ENCODE measurements at places on chromosomes 6 and 20.

DNA sequence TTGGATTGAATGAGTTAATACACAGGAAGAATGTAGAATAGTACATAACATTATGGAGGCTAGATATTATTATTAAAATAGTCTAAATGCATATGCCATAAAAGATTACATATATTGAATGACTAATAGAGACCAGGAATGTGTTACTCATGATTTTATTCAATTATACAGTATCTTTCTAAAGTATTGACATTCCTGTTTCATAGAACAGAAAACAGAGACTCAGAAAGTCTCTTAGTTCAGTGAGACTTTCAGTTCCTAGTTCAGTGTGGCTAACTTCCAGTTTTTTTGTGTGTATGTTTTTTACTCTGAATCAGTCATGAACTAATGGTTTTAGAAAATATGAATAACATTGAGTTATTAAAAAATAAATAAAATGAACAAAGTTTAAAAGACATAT, 34.6 kb upstream of the TMEM244 start:
- DNase-seq = no peak

DNA sequence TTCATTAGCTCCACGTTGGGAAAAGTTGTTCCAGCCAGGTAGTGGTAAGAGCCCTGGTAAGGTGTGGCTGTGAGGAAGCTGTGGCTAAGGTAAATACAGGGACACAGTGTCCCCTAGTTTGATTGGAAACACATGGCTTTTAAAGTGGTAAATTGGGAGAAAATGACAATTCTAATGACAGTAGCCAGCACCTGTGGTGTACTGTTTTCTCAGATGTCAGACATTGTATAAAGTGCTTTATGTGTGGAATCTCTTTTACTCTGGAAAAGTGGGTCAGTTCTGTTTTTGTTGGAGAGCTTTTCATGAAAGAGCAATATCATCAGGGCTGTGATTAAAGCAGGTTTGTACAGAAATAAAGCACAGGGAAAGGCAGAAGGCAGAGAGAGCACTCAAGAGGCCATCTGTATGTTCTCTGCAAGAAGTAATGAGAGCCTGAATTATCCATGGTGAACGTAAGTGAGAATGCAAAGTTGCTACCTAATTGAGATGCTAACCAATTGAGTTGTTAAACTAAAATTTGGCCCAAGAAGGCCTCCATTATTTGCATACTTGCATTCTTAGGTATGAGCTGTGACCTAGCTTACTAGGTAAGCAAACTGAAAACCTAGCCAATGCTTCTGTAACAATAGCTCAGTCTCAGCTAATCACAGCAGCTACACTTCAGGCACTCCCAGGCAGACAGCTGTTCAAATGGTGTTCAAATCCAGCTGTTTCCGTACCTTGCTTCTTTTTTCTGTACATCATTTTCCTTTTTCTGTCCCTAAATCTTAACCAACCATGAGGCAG, 28.2 kb downstream of the MRAP2 start:
- DNase-seq = no peak

- DNase-seq = no peak
Observed at GRCh38 chr6:110661414-110661813, 153.9 kb downstream of the CDK19 start.

GRCh38 chr6:155182103-155182502, 81.7 kb upstream of the CLDN20 start:
- DNase-seq = no peak

GRCh38 chr6:145656128-145656527, 79.2 kb downstream of the EPM2A start:
- DNase-seq = no peak

GRCh38 chr20:44070139-44070900, 116.7 kb downstream of the JPH2 start:
- DNase-seq = peak; percentile 50

DNA sequence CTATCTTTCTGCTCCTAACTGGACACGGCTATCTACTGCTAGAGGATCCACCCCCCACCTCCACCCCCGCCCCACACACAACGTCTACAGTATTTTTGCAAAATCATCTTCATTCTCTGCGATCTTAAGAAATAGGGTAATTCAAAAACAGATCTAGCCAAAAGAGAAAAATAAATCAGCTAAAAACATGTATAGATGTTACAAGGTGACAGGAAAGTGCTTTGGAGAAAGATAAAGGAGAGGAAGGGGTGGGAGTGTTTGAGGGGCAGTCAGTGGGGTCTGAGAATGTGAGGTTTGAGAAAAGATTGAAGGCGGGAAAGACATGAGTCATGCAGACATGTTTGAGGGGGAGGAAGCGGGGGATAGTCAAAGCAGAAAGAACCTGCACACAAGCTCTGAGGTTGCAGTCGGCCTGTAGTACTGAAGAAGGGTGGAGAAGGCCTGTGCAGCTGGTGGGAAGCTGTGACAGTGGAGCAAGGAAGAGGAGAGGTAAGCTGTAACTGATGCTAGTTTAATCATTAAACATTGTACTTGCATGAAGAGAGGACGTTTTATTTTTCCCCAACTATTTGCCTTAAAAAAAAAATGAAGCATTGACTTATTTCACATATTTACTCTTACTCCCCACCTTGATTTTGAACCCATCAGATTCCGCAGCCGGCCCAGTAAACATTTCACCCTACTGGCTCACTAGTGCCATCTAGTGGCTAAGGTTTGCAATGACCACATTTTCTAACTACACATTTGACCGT, 332.6 kb downstream of the ADGRB3 start:
- peak; percentile 3 for DNase-seq

DNA sequence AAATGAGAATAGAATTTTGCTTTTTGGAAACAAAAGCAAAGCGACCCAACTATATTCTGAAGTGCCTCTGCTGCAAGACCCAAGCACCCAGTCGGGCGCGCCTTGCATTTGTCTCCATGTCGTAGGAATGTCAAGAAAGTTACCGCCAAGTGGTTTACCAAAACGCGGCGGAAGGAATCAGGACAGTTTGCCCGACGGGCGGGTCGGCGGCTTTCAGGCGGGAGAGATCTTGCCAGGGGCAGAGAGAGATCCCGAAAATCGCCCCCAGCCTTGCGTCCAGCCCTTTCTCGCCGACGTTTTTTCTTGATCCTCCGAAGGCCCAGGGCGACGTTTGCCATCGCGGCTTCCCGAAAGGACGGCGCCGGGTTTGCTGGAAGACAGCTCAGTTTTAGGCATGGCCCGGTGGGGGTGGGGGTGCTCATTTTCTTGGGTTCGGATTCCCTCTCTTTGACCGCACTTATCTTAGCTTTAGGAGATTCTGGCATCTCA, 4.0 kb upstream of the LIN28B start:
- no peak for DNase-seq

- DNase-seq = no peak
Observed at GRCh38 chr20:49318430-49319207, 40.8 kb upstream of the ZNFX1 start.

DNA sequence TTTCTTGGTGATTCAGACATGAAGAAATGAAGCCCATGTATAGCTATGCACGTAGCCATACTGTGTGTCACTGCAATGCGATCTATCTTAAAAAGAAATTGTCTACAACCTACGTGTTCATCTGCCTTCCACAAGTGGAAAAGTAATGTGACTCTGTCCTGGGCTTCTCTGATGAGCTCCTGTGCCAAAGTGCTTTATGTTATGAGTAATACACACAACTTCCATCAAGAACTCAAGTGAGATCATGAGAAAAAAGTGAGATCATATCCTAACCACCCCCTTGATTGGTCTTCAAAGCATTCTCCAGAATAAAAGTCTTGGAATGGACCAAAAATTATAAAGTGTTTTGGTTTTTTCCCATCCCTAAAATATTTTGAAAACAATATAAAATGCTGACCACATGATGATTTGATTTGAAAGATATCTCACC, 114.3 kb downstream of the DST start:
- no peak for DNase-seq

DNA sequence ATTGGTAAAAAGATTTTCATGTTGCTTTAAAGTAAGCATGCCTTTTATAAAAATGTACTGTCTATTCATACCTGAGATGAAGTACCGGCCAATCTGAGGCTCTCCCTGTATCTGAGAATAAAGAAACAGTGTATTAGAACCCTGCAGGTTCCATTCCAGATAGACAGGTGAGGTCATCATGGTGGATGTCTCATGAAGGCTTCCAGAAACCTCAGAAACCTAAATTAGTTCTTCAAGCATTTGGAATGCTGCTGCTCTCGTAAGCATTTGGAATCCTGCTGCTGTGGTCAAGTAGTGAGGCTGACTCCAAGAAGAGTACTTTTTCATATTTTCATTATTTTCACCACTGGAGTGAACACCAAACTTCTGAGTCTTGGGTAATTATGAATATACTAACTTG, 642.3 kb downstream of the MAFB start:
- no peak for DNase-seq

DNA sequence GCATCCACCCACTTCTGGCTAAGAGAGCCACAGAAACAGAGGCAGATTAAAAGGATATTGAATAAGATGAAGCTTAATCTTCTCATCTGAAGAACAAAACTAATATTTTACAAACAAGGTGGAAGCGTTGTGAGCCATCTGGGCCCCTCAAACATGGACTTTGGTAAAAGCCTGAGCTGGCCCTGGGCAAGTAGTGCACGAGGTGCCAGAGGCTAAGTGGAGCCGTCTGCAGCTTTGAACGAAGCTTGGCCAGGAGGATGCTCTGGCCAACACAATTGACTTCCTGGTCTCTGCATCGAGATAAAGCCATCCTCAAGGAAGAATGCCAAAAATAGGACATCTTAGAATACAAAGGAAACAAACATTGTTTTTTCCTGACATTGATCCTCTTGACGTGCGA, 53.2 kb upstream of the PLEKHG1 start:
- no peak for DNase-seq

GRCh38 chr6:30813631-30814145, 69.3 kb upstream of the IER3 start:
- DNase-seq = no peak

GRCh38 chr6:131555992-131556391, 17.0 kb upstream of the ARG1 start:
- no peak for DNase-seq

DNA sequence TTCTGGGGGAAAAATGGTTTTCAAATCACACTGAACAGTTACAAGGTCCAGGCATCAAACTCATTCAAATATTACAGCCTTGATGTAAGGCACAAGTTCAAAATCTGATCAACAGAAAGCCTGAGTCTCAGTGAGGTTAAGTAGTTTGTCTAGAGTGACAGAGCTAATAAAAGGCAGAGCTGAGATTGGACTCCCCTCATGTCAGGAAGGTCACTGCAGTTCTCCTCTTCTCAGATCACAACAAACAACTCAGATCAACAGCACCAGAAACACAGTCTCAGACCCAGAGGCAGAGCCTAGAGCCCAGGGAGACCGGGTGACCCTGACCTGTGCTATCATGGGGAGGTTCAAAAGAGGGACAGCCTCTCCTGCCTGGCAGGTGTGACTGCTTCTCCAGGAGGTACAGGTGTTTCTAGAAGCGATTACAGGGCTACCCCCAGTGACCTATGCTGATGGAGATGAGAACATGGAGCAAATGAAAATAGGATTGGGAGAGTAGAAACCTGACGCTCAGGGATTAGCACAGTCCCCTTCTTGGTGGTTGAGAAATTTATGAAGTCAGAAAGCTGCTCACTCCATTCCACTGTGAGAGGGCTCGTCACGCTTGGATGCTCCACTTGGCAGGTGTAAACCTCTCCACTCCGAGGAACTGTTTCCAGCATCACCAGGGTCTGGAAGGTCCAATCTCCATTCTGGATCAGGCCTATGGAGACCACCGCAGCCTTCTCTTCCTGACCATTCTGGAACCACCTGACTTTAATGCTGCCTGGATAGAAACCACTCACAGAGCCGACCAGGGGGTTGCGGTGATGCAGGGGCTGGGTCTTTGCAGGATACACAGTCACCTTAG, 24.3 kb upstream of the HLA-DRB5 start:
- DNase-seq = no peak

DNA sequence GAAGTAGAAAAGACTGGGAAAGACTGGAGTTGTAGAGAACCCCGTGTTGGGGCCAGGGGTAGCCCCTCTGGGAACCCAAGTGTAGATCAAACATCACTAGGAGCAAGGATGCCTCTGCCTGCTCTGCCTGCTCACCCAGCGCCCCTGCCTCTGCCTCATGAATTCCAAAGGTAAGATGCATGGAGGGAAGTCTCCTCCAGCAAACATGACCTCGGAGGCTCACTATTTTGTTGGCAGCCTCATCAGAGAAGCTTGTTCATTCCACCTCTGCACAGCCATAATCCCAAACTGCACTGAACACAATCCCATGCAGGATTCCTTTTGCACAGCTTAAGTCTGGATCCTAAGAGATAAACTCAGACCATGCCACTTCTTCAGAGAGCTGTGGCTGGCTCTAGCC, 4.9 kb downstream of the FRS3 start:
- no peak for DNase-seq

DNA sequence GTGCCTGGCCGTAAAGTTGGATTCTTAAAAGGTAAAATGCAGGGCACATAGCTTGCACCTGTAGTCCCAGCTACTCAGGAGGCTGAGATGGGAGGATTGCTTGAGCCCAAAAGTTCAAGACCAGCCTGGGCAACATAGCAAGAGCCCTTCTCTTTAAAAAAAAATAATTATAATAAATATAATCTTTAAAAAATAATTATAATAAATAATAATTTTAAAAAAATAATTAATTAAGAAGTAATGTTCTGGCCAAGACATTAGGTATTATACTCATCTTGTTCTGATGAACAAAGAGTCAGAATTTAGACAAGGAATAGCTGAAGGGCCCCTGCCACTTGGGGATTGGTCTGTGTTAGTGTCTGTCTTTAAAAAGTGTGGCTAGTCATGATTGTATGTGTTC, 13.9 kb downstream of the ENTPD6 start:
- no peak for DNase-seq

DNA sequence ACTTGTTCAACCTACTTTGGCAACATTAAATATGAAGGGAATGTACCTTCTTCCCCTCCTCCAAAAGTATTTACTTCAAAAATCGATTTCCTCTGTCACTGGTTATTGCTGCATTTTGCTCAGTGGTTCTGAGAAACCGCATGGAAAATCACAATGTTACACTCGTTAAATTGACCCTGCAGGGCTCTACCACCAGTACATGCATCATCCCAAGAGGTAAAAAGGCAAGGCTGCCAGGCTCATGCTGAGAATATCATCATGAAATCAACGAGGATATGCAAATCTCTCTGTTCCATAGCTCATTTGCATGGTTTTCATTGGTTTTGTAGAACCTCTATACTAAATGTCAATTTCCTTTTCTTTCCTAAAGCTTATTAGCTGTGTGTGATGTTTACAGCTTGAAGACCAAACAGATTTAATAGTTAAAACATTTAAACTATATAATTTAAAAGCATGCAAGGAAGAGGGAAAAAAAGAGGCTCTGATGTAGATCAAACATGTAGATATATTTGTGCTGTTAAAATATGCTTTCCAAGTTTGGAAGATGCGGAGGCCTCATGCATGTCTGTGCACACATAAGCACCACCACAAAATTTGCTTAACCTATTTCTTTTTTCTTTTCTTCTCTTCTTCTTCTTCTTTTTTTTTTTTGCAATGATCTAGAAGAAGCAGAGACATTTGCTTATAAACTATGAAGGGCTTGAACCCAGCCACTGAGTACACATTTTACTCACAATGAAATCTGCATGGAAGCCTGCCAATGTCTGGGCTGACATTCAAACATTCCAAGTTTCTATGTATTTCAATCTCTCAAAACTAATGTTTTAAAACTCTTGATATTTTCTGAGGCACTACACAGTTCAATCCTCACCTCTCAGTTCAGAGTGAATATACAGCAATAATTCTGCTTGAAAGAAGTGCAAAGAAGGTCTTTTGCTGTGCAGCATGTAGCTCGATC, 194.0 kb downstream of the GMPR start:
- no peak for DNase-seq

- no peak for DNase-seq
Observed at GRCh38 chr6:12657884-12658283, 58.7 kb upstream of the PHACTR1 start.

- no peak for DNase-seq
Observed at GRCh38 chr6:18289283-18289682, 25.0 kb upstream of the DEK start.

GRCh38 chr6:106913111-106913510, 61.4 kb downstream of the CD24 start:
- DNase-seq = no peak
